ENCODE measurements at places on chromosomes 3 and 15. TPM values are rescaled to one million over a fixed set of nuclear protein-coding genes. Genes with fewer than 3 reads are reported as not detected.
A peak's percentile ranks its signal among the peaks of the same experiment; 100 is the strongest.

GRCh38 chr3:49359623-49360022 lies 1.5 kb upstream of the GPX1 start:
- DNase-seq: peak; percentile 57
- peak overlapping the region; percentile 95 for H3K27ac ChIP-seq
- peak overlapping the region; percentile 97 for H3K4me3 ChIP-seq
- H3K27me3 ChIP-seq: peaks cover 4% of the 10 kb centered on the region
- peaks cover 44% of the 10 kb centered on the region for H3K36me3 ChIP-seq

- DNase-seq: peak; percentile 85
- peaks cover 55% of the 10 kb centered on the region for H3K4me1 ChIP-seq
- H3K4me3 ChIP-seq: peak within 1 kb of the TSS; percentile 93
- no peaks in the 10 kb centered on the region for H3K27me3 ChIP-seq
- H3K36me3 ChIP-seq: no peaks in the 10 kb centered on the region
- peak within 1 kb of the TSS; percentile 70 for H3K27ac ChIP-seq
Observed at GRCh38 chr15:68053701-68054627, at the start of gene PIAS1. TSS of gene PIAS1 (plus strand) at chr15:68054315. CDS start at chr15:68054327, 12 bp downstream.

GOLGA8H gene
- not detected for total RNA-seq

MLH1 gene
- 30.8 TPM for total RNA-seq

SKOR1 gene
- 0.07 TPM for total RNA-seq

All from HFFc6 (cell line).